ENCODE measurements at places on chromosomes 13 and 19.

- no peak for DNase-seq
These were observed 144.3 kb upstream of the FREM2 start for GRCh38 chr13:38542601-38543000.

GRCh38 chr19:33350538-33351309 lies 22.8 kb upstream of the CEBPG start:
- no peak for DNase-seq

- DNase-seq = no peak
These were observed 45.4 kb downstream of the TPT1 start for GRCh38 chr13:45295536-45295935.

DNA sequence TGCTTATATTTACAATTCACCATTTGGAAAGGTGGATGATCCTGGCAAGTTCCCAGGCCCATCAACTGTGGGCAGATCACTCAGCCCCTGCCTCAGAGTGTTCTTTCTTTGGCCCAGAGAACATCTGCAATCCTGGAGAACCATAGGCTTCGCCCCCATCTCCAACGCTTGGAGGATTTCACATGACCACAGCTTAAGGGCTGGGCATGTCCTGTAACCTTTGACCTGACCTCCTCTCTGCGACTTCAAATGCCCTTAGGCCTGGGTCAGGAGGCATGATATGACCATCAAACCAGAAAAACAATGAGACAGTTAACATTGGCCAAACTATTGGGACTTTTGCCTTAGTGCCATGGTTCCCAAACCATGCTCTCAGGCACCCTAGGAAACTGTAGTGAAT lies 7.2 kb upstream of the MBNL2 start:
- no peak for DNase-seq

- no peak for DNase-seq
These were observed 11.4 kb downstream of the LPAR6 start for GRCh38 chr13:48401480-48401879.

DNA sequence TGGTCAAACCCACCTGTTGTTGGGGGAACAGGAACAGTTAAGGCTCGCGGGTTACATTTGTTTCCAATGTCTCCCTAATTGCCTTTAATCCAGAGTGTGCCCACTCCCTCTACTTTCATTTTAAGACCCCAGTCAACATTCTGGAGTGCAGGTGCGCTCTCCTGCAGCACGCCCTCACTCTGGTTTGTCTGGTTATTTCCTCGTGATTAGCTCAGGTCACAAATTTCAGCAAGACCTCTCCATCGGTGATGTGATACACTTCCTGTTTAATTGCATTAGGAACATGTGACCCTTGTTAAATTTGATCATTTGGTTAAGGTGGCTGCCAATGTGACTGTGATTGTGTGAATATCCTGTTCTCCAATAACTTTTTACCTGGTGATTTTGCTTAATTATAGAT lies 53.0 kb downstream of the TEX29 start:
- no peak for DNase-seq

GRCh38 chr13:26822146-26822545 lies 61.6 kb upstream of the GPR12 start:
- no peak for DNase-seq

DNA sequence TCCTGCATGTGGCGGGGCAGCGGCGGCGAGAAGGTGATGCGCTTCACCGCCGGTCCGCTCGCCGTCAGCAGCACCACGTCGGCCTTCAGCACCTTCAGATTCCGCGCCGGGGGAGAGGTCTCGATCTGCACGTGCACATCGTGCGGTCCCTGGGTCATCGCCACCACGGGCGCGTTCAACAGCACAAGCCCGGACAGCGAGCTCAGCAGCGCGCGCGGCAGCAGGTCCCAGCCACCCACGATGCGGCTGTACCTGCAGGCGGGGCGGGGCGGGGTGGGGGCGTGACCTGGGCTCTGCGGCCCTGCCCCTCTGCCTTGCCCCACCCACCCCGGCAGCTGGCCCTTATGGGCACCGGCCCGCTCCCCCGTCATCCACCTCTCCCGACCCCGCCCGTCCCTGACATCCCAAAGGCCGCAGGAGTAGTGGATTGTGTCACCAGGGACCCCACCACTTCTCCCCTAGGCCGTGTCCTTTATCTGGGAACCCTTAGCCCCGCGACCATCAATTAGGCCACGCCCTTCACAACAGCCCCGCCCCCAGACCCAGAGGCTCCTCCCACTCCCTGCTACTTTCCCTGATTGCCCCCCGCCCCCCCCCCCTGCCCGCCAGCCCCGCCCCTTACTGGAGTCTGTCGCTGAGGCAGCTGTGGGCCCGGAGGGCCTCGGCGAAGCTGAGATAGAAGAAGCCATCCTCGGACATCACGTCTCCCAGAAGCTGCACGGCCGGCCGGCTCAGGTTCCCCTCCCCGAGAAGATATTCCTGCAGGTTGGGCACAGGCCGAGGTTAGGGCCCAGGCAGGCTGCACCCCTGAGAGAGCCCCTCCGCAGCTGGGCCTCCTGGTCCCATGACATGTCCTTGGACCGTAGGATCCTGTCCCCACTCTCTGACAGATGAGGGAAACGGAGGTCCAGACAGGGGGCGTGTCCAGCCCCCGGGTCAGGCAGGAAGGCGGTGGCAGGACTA lies 6.1 kb downstream of the IL4I1 start:
- no peak for DNase-seq

DNA sequence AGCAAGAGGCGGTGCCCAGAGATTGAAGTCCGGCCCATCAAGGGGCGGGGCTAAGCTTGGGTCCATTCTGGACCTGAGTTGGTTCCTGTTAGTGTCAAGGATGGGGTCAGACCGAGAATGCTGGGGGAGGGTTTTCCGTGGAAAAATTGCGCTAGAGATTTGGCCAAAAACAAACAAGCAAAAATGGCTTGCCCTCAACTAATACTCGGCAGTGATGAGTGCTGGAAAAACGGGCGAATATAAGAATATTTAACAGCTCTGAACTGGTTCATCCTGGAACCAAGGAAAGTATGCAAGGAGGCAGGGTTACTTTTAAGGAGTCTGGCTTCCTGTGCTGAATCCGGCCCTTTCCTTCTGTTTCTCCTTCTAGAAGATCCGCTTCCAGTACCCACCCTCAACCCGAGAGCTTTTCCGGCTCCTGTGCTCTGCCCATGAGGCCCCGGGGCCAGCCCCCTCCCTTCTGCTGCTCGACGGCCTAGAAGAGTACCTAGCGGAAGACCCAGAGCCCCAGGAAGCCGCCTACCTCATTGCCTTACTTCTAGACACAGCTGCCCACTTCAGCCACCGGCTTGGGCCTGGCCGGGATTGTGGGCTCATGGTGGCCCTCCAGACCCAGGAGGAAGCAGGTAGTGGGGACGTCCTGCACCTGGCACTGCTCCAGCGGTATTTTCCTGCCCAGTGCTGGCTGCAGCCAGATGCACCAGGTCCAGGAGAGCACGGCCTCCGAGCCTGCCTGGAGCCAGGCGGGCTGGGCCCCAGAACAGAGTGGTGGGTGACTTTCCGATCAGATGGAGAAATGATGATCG lies 880 bp downstream of the SWSAP1 start:
- DNase-seq = no peak

DNA sequence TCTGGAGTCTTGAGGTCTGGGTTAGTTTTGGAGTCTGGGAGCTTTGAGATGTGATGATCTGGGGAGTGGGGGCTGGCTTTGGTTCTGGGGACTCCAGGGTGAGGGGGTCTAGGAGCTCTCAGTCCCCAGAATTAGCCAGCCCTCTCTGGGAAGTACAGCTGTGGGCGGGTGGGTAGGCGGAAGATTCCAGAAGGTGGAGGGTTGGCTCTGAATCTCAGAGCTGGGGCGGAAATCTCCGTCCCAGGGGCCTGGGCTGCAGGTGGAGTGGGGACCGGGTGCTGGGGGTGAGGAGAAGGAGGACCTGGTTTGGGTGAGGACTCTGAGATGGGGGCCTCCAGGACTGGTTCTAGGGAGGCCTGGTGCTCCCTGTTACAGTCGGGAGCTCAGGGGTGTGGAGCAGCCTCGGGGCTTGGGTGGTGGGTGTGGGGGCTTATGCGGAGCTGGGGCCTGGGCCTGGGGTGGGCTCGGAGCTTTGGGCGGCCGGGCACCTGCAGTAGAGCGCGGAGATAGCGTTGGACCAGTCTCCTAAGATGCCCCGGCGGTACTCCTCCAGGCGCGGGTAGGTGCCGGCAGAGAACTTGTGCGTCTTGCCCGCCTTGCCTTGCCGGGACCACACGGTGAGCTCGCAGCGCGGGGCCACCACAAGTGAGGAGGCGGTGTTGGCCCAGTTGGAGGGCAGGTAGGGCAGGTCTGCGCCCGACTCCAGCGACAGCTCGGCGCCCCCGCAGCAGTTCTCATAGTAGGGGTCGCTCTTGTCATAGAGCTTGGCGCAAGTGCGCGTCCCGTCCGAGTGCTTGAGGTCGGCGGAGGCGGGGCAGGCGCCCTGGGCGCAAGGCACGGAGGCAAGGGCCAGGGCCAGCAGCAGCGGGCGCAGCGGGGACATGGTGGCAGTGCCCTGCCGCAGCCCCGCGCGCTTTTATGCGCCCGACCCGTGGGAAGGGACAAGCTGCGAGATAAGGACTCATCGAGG lies at the start of gene SYCN:
Gene SYCN, minus strand, starts transcription at position 892 of the 970 bp plus-strand sequence. Its CDS starts 9 bp downstream, at position 883.
- DNase-seq = no peak

DNA sequence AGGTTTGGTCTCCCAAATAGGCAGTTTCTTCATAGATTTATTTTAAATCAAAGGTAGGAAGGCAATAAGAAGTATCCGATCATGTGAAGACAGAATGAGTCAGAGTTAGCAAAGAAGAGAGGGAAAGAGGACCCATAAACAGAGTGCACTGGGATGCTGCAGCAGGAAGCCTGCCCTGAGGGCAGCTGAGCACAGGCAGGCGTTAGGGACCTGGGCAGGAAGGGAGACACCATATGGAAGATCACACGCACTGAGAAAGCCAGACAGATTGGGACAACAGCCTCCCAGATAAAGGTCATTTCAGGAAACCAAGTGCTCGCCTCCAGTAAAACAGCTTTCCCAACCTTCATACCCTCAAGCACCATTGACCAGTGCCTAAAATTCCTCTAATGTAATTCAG lies 598.0 kb downstream of the EFNB2 start:
- no peak for DNase-seq

- peak; percentile 81 for DNase-seq
These were observed 16.3 kb downstream of the SGTA start for GRCh38 chr19:2766594-2767372.

GRCh38 chr13:58704953-58705352 lies 1073.4 kb downstream of the PCDH17 start:
- no peak for DNase-seq

DNA sequence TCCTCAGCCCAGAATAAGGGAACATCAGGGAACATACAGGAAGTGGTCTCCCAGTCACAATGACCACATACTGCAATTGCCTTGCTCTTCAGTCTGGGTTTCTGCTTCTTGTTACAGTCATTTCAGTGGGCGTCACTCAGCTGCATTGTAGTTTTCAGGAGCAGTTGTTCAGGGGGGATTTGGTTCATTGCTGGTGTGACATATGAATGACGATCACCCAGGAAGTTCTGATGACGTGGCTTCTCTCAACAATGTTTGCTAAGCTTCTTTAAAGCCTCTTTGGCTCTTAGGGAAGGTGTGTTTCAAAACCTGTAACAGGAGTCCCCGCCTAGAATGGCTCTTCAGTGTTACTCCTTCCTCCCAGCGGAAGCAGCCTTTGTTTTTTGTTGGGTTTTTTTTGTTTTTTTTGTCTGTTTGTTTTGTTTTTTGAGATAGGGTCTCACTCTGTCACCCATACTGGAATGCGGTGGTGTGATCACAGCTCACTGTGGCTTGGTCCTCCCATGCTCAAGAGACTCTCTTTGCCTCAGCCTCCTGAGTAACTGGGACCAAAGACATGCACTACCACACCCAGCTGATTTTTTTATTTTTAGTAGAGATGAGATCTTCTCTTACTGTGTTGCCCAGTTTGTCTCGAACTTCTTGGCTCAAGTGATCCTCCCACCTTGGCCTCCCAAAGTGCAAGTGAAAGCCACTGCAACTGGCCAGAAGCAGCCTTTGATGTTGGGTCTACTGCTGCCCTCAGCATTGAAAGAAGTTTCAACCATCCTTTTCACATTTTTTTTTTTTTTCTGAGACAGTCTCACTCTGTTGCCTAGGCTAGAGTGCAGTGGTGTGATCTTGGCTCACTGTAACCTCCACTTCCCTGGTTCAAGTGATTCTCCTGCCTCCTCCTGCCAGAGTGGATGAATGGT lies 1.4 kb upstream of the SCEL start:
- no peak for DNase-seq

- DNase-seq = peak; percentile 90
These were observed 1.1 kb upstream of the WBP4 start for GRCh38 chr13:41060082-41060723.

DNA sequence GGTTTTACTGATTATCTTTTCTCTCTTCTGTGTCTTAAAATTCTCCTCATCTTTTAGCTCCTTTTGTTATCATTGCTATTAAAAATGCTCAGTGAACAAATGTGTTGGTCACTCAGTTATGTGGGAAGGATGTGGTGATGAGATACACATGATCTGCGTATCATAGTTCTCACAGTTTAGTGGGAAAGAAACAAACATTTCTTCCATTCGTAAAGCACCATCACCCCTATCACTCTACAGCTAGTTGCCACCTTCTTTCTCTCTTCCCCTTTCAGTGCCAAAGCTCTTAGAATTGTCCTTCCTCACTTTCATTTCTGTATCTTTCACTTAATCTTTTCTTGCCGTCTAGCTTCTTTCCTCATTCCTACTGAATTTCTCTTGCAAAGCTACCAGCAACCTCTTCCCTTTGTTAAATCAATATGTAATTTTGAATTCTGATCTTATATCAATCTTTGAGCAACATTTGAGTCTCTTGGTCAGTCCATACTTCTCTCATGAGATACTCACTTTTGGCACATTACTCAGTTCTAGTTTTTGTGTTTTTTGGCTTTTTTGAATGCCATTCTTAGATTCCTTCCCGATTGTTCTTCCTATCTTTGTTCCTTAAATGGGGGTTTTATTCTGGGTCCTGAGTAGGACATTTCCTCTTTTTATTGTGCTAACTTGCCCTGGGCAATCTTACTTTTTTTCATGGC lies 122.3 kb downstream of the PCCA start:
- DNase-seq = no peak

GRCh38 chr19:3053780-3054179 lies 8.5 kb downstream of the TLE5 start:
- DNase-seq = no peak

GRCh38 chr13:75309981-75310580 lies 171.9 kb downstream of the TBC1D4 start:
- no peak for DNase-seq

GRCh38 chr19:33375837-33376159 lies 2.3 kb downstream of the CEBPG start:
- no peak for DNase-seq

DNA sequence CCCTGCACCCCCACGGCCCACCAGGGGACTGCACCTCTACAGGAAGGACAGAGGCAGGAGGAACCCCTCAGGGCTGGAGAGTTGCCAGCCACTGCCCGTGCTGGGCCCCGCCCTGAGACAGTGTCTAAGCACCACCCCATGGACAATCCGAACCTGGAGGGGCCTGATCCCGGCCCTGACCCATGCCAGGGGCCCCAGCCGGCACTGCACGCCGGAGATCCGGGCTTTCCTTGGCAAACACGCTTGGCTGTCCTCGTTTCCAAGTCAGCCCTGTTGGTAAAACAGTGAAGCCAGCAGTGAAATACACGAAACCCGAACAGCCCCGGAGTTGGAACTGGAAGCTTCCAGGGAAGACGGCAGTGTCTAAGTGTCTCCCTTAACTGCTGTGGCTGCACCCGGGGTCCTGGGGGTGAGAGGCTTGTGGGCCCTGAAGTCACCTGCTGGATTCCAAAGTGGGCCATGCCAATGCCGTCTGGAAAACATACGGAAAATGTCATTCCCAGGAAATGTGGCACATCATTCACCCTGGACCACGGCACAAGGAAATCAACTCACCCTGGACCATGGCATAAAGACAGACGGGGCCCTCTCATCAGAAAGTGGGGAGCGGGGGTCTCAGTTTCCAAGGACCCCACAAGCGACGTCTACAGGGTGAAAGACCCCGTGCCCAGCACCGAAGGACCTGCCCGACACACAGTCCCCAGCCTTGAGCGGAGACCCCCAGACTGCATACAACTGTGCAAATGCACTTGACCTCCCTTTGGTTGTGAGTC lies 30.9 kb downstream of the RASA3 start:
- DNase-seq = peak; percentile 11

All from posterior cingulate gyrus (tissue), 11 donors.